DMS53 (cell line): ENCODE measurements at places on chromosomes 6 and 20.

GRCh38 chr6:168333039-168333438, 13.5 kb upstream of the DACT2 start:
- DNase-seq = peak; percentile 52

DNA sequence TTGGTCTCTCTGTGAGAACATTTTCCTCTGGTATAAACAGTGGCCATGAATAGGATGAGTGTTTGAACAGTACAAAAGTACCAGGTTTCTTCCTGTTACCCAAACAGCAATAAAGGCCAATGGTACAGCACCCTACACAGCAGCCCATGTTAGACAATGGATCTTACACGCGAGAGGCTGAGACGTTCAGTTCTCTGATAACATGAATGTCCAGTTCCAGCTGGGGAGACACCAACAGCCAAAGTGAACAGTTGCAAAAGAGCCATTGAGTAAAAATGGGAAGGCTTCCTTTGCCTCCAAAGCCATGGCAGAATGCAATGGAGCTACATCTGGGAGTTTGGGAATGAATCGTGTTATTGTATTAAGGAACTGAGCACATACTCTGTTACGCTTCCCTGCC, 246.8 kb upstream of the SGK1 start:
- DNase-seq = peak; percentile 87

- DNase-seq = no peak
Observed at GRCh38 chr6:158165919-158166416, 2.1 kb downstream of the SERAC1 start.

DNA sequence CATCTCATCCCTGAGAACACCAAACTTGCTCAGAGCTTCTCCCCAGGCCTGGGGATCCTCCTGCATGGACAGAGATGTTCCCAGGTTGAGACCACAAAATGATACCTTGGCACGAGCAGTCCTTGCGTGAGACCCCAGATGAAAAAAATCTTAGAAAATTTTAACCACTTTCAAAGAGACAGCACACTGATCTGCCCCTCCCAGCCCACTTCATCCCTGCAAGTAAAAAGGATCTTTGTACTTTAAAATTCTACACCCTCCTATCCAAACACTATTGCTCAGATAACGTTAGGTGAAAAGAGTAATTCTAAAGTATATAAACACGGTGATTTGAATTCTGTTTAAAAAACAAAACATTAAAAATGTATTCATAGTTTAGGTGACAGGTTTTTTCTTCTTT, 98.5 kb downstream of the SLC23A2 start:
- no peak for DNase-seq

GRCh38 chr6:6556738-6557503, 31.6 kb upstream of the LY86 start:
- DNase-seq = peak; percentile 71

DNA sequence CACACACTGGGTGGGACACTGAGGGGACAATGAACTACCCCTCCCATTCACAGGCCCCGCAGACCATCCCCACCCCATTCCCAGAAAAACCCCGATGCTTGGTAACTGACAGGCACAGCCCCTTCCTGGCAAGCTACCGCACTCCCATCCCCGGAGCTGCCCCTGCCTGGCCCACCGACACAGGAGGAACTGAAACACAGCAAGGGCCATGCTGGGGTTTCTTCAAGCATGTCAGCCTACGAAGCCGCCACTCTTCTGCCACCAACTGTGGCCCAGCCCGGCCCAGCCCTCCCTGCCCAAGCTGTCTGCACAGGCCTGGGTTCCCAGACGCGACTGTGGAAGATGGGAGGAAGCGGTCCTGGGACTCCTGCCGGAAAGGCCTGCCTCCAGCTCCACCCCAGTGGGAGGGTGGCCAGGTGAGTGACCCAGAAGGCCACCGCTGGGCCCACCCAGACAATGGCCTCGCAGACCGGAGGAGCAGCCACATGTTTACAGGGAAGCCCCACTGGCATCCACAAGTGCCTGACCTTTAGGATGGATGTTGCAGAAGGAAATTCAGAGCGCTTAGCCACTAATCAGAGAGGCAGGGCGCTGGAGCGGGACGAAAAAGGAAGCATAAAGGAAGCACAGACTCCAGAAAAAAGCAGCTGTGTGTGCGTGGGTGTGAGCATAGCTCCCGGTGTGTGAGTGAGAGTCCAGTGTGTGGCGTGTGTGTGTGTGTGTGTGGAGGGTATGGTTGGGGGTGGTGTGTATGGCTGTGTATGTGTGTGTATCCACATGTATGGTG, 91.6 kb downstream of the PRND start:
- no peak for DNase-seq

- no peak for DNase-seq
Observed at GRCh38 chr20:33408716-33409654, 7.7 kb upstream of the CDK5RAP1 start.

DNA sequence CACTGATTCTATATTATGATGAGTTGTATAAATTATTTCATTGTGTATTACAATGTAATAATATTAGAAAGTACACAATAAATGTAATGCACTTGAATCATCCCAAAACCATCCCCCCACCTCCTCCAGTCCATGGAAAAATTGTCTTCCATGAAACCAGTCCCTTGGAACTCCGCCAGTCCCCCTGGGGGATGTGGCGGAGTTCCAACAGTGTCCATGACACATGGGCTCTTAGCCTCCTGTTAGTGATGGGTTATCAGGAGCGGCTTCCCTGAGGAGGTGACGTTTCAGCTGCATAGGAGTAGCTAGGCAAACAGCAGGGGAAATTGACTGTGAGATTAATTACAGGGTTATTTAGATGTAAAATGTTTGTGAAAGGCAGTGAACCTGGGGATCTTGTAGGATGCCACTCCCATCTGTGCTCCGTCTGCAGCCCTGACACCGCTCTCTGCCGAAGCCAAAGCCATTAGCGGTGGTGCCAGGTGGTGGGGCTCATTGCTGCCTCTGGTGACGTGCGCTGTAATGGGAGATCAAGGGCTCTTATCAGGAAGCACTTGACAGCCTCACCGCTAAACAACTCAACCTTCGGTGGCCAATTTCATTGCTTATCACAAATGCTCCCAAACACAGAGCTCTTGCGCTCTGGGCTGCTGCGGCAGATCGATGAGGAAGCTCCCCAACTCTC, 81.6 kb upstream of the MC3R start:
- peak; percentile 13 for DNase-seq

DNA sequence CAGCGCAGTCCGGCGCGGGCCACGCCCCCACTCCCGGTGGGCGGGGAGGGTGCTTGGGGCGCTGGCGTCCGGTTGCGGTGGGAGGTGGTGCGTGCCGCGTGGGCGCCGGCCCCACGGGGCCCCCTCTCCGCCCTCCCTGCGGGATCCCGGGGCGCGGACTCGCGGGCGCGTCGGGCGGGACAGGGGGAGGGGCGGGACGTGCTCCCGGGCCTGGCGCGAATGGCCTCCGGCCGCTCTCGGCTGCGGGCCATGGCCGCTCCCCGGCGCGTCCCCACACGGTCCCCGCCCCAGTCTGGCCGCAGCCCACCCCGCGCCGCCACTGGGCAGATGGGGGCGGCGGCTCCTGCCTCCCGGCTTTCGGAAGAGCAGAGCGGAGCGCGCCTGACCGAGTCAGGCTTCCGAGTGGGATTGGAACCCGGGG, 771 bp upstream of the PPP1R3G start:
- peak; percentile 54 for DNase-seq

DNA sequence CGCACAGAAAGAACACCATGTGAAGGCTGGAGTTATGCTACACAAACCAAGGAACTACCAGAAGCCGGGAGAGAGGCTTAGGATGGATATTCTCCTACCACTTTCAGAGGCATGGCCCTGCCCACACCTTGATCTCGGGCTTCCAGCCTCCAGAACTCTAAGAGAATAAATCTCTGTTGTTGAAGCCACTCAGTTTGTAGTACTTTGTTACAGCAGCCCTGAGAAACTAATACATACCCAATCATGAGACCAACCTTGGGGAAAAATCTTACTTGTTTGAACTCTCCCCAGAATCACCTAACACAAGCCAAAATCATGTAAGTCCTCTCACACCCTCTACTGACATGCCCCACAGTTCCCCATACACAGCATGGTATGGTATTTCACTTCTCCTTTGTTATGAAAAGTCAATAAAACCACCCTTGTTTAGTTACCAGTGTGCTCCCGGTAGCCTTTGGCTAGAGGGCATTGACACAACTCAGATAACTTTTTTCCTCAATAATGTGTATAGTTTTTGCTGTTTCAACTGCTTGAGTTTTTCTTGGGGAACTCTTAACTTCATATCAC, 40.7 kb upstream of the SLC2A12 start:
- peak; percentile 33 for DNase-seq

DNA sequence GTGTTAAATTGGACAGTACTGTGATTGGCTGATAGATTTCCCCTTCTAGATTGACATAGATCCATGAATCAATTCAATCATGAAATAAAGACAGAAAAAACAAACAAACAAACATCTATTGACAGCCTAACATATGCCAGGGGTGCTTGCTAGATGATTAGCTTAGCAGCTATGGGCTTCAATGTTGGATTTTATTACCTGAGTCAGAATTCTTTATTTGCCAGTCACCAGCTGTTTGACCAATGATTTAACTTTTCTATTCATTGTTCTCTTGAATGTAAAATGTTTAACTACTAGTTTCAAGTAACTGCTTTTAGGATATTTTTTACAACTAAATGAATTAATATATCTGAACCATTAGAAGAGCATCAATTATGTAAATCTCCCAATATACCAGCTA, 901.3 kb upstream of the CITED2 start:
- no peak for DNase-seq

GRCh38 chr20:61913423-61914225, 152.1 kb downstream of the TAF4 start:
- DNase-seq = no peak

- no peak for DNase-seq
Observed at GRCh38 chr20:43832961-43833360, 81.7 kb upstream of the TOX2 start.

GRCh38 chr6:98942263-98942803, 5.4 kb downstream of the FBXL4 start:
- peak; percentile 7 for DNase-seq
